Stimulated activated CD4-positive, alpha-beta T cell treated with anti-CD3 and anti-CD28 coated beads, Interleukin-15, amount 100 ng/mL, for 24 hours (primary cell): ENCODE measurements at places on chromosomes 13 and 19.

GRCh38 chr19:2432131-2432848 lies 4.9 kb upstream of the TIMM13 start:
- DNase-seq = no peak

DNA sequence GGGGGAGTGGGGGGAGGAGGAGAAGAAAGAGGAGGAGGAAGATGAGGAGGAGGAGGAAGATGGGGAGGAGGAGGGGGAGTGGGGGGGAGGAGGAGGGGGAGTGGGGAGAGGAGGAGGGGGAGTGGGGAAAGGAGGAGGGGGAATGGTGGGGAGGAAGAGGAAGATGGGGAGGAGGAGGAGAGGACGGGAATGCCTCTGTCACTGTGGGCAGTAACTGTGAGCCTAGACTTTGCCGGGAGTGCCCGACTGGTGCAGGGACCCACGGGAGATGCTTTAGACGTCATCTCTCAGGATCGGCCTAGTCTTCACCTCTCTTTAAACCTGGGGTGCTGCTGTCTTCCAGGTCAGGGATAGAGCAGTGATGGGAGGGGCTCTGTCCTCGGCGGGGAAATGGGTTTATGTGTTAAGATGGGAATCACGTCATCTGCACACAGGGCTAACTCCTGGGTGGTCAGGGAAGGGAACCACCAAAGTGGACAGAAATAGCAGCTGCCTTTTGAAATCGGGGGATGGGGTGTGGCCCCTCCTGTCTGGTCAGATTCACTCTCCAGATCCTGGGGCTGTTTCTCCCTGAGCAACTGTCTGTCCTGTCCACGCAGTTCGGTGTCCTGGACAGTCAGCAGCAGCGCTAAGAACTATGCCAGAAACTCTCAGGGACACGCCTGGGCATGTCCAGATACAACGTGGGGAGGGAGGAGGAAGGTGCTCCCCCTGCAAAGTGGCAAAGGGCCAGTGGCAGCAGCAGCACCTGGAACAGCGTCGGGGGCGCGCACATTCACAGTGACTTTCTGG lies 26.9 kb downstream of the GAS6 start:
- DNase-seq = no peak

- no peak for DNase-seq
These were observed 752.2 kb downstream of the EFNB2 start for GRCh38 chr13:105783261-105783660.

GRCh38 chr13:113414335-113414734 lies 39.0 kb downstream of the ADPRHL1 start:
- DNase-seq = no peak

GRCh38 chr19:1672038-1672768 lies 19.8 kb upstream of the TCF3 start:
- DNase-seq = peak; percentile 73

GRCh38 chr13:74708629-74709028 lies 574.4 kb upstream of the KLF12 start:
- DNase-seq = no peak

- DNase-seq = no peak
These were observed 14.0 kb downstream of the PDX1 start for GRCh38 chr13:27933580-27934328.

DNA sequence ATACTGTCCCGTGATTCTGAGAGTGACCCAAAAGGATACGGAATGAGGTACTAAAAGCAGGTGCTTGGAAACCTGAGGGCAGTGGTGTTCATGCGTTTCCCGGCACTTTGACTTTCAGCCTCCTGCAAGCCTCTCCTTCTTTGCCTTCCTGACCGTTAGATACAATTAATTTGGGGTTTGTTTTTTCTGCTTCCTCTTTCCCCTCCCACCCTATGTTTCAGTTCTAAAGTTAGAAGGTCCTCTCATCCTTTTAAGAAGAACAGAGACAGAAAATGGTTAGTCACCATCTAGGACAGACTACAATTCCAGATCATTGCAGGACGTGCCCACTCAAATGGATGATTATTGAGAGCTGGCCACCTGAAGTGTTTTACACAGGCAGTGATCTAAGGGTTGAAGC lies 1.8 kb upstream of the LILRB4 start:
- no peak for DNase-seq

GRCh38 chr13:33554919-33555791 lies 262.8 kb upstream of the RFC3 start:
- DNase-seq = no peak
